ENCODE measurements at places on chromosomes 12 and 14.

DNA sequence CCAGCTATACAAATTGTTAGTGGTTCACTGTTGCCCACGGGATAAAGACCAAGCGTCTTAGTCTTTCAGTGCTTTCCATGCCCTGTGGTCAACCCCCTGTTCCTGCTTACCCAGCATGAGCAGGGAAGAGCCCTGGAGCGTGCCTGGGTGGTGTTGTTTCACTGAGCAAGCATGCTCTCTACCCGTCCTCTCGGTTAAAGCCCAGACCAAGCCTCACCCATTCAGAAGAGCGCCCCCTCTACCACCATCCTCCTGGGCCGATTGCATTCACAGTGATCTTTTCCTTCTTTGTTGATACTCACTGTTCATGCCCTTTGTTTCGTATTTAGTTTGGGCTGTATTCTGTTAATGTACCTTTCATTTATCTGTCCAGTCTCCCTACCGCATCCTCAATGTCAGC is 25.1 kb downstream of the DYRK4 start:
- DNase-seq: no peak

DNA sequence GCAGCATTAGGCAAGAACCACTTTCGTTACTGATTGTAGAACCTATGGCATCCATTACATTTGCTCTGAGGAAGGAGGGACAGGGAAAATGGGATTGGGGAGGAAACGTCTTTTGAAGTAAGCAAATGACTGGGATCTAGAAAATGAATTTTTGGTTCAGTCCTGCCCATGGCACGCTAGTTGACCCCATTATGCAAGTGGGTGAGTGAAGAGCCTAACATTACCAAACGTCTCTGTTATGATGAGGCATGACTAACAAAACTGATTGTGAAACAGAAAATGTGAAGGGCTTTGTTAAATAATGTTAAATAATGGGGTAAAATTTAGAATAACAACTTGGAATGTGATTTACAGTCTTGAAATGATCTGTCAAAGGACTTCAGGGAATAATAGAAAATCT is 38.9 kb downstream of the CPSF2 start:
- DNase-seq: no peak

- DNase-seq: no peak
Measured at GRCh38 chr14:36498938-36499337, 21.1 kb downstream of the NKX2-1 start.

DNA sequence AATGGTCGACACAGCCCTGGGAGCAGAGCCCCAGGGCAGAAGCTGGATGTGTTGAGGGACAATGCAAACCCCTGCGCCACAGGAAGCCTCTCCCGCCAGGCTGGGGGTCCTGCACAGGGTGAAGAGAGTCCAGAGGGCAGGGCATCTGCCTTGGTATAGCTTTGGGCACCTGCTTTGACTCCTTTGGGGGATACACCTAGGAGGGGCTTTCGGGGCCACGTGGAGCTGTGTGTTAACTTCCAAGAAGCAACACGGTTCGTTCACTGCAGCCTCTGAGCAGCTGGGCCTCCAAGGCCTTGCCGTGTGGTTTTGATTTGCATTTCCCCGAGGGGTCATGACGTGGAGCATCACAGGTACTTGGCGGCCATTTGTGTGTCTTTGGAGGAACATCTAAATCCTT is 5.8 kb upstream of the PUS1 start:
- no peak for DNase-seq

- no peak for DNase-seq
Measured at GRCh38 chr14:94373708-94374107, 14.7 kb downstream of the SERPINA1 start.

GRCh38 chr14:34302654-34303053 is 159.4 kb downstream of the SPTSSA start:
- DNase-seq: no peak

- DNase-seq: no peak
Measured at GRCh38 chr12:3272958-3273357, 195.8 kb downstream of the TSPAN9 start.

DNA sequence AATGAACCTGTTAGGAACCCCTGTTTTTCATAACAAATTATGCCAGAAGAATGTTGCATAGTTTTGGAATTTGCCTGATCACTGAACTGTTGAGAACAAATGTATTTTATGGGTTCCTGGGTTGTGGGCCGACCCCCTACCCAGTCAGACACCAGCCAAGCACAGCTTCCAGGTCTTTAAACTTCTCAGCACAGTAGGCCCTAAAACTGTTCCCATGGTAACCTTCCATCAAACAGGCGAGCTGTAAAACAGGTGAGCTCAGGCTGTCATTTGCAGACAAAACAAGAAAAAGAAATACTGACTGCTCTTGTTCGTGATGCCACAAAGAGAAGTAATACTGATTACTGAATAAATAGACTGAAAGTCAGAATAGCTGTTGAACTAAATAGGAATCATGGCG is 147.0 kb downstream of the PTPRO start:
- DNase-seq: no peak
